ENCODE measurements at places on chromosomes 7 and 10. TPM values are rescaled to one million over a fixed set of nuclear protein-coding genes. Genes with fewer than 3 reads are reported as not detected.

The CDHR1 gene
- total RNA-seq = 0.64 TPM

The STX1A gene
- total RNA-seq = 8.8 TPM

The MSMB gene
- total RNA-seq = not detected

DNA sequence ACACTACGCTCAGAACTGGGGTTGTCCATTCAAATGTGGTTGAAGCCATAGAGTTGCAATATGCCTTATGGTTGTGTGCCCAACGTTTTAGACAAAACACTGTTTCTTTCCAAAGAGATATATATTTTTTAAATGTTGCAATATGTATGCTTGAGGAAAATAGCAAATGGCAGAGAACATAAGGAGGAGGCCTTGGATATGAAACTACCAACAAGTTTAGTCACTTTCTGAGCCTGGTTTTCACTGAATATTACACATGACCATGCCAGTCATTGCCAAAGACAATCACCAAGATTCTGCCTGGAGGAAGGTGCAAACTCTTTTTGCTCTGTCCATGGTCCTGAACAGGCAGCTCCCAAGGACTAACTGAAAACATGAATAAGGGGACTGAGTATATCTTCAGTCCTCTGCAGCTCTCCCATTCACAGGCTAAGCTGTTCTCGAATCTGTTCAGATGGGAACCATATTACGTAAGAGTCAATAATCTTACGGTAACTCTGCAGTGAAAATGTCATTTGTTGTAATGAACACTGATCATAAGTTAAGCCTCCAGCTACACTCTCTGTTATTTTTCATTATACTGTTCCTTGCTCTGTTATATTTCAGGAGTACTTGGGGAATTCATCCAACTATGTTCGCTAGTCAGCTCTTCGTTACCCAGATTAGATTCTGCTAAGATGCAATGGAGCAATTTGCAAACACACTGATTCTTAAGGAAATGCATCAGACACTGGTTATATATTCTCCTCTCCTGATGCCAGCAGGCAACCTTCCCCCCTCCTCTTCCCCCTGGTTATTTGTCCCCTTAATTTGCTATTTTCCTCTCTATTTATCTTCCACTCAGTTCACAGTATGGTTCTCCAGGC is 90.7 kb upstream of the C1QL3 start:
- peak; percentile 19 for DNase-seq

- no peak for DNase-seq
Measured at GRCh38 chr7:137755846-137756651, 90.7 kb downstream of the DGKI start.

- DNase-seq = no peak
Measured at GRCh38 chr10:21175797-21176196, 278.7 kb upstream of the NEBL start.

The SFTPA1 gene
- not detected for total RNA-seq

DNA sequence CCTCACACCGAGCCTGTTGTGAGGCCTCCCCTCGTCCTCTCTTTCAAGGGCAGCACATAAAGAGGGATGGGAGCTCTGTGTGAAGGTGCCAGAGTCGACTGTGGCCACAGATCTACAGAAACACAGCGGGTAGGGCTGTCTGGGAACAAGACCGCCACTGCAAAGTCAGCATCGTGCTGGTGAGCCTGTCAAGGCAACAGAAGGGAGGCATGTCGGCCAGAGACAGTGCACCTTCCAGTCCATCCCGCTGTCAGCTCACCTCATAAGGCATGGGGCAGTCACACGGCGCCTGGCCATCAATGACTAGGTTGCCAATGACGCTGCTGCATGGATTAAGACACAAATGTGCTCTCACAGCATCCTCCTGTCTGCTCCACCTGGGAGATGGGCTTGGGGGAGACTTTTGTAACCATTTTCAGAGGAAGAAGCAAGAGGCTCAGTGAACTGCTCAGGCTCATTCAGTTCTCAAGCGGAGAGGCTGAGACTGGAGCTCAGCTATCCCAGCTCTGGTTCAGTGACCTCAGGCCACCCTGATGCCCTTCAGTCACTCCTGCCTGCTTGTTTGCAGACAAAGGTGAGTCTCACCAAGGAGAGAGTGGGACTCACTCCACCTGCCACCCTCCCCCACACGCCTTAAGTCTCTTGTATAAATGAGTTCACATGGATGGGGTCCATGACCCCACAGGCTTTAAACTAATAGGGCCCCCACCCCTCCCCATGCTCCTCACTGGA is 125.5 kb downstream of the SORBS1 start:
- DNase-seq = no peak

- no peak for DNase-seq
Measured at GRCh38 chr7:70997261-70997660, 134.7 kb upstream of the GALNT17 start.

The MCU gene
- total RNA-seq = 22.5 TPM

- DNase-seq = no peak
Measured at GRCh38 chr10:64795847-64796246, 1274.6 kb downstream of the REEP3 start.

GRCh38 chr7:1040790-1041189 is 3.6 kb upstream of the GPR146 start:
- no peak for DNase-seq

GRCh38 chr10:11742009-11742778 is at the start of gene ECHDC3:
TSS of gene ECHDC3 (plus strand) at chr10:11742382. CDS start at chr10:11742577, 195 bp downstream.
- peak; percentile 67 for DNase-seq

DNA sequence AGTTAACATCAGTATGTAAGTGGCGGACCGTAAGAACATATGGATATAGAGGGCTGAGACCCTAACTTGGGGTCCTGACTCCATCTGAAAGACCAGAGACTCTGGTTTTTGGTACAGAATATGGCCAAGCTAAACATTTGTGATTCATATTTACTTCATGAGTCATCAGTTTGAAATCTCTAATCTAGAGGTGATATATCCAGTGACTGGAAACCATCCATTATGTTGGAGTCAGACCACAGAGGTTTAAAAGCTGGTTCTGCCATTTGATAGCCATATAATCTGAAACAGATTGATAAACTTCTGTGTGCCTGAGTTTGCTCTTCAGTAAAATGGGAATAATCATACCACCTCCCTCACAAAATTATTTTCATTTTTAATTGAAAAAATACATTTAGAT is 505.3 kb downstream of the SORCS3 start:
- no peak for DNase-seq

DNA sequence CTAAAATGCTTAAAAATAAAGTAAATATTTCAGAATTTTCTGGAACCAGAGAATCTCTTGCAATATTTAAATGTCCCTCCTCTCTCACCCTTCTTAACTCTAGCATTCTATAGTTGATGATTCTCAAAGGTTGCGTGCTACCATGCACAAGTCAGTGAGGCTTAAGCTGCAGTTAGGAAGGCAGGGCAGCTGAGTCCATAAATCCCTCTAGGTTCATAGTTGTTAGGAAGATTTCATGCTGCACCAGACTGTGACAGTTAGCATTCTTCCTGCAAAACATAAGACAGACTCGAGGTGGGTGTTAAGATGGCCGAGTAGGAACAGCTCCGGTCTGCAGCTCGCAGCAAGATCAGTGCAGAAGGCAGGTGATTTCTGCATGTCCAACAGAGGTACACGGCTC is 70.6 kb downstream of the MET start:
- DNase-seq = no peak

DNA sequence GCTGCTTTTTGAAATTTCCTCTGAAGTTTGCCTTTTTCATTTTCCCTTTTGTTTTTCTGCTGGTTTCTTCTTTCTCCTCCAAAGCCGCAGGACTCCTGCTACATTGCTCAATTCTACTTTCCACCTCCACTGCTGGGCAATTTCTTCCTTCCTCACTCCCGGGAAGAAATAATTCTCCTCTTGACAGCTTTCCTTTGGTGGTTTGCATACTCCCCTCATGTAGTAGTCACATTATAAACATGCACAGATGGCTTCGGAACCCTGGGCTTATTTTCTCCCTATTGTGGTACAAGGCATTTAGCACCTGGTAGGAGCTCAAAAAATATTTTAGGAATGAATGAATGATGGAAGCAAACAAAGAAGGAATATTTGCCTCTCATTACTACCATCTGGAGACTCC is 977.2 kb downstream of the LRMDA start:
- no peak for DNase-seq

The EPO gene
- total RNA-seq = not detected

DNA sequence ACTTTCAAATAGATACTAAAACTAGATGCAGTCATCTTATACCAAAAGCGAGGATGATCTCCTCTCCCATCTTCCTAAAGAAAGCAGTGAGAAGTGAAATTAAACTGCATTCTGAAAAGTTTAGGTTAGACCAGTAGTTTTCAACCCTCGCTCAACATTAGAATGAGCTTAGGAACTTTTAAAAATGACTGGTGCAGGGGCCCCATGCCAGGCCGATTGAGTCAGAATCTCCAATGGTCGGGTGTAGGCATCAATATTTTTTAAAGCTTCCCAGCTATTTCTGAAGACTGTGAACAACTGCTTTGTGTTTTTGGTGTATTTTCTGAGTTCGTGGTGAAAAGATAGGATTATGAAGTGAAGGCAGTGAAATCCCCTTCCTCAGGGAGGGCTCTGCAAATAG is 146.0 kb downstream of the VTI1A start:
- DNase-seq = no peak

DNA sequence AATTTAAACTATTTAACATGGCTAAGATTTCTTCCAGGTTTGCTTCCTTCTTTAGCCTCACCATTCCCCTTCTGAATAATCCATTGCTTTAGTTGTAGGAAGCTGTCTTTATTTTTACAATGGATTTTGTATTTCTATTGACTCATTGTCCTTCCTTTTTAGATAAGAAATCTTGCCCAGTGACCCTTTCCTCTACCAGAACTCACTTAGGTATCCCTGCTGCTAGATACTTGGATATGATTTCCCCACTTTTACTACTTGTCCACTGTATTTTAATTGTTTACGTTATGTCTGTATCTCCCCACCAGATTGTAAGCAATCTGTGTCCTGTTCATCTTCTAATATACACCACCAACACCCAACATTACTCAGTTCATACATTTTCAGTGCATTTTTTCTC is 47.7 kb upstream of the MDFIC start:
- no peak for DNase-seq

DNA sequence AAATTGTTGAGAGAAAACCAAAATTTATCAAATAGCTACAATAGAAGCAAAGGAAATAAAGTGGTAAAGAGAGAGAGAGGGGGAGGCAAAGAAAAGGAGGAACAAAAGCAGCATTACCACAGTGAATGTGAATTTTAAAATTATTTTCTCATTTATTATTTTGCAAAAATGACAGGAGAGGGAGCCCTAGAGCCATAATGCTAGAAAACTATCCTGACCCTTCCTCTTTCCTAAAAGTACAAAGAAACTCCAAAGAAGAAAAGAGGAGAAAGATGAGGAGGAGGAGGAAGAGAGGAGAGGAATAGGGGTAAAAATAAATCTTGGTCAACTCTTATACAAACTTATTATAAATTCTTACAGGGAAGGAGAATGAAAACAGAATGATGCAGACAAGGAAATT is 921.5 kb downstream of the NRG3 start:
- no peak for DNase-seq

DNA sequence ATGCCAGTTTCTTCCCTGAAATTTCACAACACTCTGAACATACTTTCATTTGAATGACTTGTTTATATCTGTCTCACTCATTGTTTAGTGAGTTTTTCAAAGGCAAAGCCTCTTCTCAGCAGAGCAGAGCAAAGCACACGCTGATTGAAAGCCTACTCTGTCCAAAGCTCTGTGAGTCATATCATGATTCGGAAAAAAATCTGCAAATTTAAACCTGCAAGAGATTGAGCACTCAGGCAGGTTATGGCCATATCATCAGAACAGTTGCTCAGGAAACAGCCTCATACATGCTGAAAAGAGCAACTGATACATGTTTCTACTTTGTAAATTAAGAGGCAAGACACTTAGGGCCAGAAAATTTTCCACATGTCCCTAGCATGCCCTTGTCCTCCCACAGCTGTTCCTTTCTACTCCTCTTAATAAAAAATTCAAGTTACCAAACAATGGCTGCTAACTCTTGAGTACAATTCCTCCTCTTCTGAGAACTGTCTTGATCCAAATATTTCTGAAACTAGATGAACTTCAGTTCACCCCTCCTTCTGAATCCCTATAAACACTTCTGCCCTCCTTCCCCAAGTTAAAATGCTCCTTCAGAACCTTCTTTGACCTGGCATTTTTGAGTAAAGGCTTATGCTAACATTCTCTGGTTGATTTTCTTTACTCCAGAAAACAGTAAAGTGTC is 140.6 kb upstream of the HPS1 start:
- no peak for DNase-seq

- DNase-seq = no peak
Measured at GRCh38 chr10:63409465-63410027, 56.2 kb downstream of the JMJD1C start.

The CCDC172 gene
- not detected for total RNA-seq

DNA sequence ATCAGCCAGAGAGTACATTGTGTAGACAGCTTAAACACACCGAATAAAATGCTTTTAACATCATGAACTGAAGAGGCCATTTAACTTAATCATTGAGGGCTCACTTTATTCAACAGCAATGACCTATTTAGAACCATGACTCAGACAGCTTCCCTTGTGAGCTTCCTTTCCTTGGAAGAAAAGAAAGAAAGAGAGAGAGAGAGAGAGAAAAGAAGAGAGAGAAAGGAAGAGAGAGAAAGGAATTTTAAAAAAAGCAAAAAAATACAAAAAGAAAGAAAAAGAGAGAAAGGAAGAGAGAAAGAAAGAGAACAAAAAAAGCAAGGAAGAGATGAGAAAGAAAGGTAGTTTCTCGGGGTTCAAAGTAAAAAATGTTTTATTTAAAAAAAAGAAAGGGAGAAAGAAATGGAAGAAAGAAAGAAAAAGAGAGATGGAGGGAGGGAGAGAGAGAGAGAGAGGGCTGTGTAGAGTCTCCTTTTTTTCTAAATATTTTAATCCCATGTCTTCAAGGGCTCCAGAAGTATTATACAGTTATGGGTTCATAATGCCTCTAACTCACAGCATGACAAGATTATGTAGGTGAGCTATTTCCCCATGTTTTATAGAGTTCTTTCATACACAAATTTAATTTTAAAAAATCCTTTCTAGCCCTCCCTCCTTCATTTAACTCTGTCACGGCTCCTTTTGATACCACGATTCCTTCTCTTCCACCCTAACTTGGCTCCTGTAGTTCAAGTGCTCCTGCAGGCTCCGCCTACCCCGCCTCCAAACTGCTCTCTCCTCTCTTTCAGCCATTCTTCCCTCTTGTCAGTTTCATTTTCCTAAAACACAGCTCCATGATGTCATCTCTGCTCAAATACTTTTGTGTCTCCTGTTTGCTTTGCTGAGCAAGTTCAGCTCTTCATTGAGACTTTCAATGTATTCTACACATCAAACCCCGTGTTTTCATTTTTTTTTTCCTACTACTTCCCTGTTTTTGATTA is 85.5 kb downstream of the PRTFDC1 start:
- DNase-seq = no peak

- no peak for DNase-seq
Measured at GRCh38 chr10:5447611-5448071, 35.3 kb downstream of the NET1 start.

GRCh38 chr10:44723082-44723481 is 188.1 kb upstream of the TMEM72 start:
- no peak for DNase-seq

DNA sequence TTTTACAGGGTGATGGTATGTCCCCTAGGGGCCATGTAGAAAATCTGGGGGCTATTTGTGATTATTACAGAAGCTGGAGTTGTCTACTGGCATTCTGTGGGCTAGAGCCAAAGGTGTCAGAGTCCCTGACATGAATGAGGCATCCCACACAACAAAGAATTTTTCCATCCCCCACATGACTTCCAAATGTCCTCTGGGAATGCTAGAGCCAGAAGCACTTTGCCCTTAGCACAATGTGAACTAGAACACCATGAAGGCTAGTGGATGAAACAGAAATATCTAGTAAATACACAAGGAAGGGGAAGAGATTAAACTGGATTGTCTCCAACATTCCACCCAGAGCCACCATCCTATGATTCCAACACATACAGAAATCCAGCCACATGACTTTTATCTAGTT is 46.9 kb downstream of the FAM13C start:
- DNase-seq = no peak

Measured in activated naive CD4-positive, alpha-beta T cell treated with anti-CD3 and anti-CD28 coated beads, Interleukin-2, amount 50 U/mL, for 72 hours (primary cell).